ENCODE measurements at places on chromosomes 11 and 22.

DNA sequence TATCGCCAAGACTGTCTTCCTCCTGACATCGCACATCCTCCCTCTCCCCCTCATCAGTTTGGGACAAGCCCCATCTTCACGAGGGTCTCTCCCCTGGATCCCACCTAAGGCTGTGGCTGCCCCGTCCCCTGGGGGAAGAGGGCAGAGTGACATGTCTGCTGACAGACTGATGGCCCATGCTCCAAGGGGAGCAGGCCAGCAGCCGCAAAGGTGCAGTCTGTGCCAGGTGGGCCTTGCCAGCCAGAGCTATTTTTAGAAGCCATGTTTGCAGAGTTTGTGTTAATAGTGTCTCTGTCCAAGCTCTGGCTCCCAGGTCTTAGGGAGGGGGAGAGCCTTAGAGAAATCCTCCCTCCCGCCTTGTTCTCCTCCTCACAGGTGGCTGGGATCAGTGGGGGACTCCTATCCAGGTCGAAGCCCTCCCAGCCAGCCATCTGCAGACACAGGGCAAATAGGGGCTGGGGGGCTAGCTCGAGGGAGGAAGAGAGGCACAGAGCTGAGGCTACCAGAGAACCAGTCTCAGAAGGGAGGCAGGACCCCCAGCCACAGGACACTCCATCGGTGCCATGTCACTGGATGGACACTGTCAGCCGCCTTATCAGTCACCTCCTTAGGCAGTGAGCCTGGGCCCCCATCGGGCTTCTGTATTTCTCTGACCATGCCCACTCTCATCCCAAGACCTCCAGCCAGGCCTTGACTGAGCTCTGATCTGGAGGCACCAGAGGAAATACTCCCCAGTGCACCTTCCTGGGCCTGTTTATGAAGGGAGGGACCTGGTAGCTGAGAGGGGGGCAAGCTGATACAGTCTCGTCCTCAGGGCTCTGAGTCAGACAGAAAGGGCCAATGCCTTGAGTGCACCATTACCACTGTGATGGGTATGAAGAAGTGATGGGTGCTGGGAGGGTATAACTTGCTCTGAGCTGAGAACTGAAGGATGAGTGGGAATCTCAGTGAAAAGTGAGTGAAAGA lies 49.3 kb downstream of the CHRDL2 start:
- DNase-seq = no peak

GRCh38 chr11:5837695-5838094 lies 4.0 kb downstream of the OR52E6 start:
- DNase-seq = no peak

DNA sequence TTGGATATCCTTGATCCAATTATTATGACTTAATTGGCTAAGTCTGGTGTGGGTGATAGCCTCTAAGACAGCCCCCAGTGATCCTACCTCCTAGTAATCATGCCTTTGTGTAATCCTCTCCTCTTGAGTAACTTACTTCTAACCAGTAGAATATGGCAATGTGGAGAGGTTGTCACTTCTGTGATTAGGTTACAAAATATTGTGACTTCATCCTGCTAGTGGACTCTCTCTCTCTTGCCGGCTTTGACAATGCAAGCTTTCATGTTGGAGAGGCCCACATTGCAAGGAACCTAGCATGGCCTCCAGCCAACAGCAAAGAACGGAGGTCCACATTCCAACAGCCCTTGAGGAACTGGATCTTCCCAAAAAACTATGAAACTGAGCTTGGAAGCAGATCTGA lies 19.5 kb downstream of the YPEL4 start:
- DNase-seq = no peak

DNA sequence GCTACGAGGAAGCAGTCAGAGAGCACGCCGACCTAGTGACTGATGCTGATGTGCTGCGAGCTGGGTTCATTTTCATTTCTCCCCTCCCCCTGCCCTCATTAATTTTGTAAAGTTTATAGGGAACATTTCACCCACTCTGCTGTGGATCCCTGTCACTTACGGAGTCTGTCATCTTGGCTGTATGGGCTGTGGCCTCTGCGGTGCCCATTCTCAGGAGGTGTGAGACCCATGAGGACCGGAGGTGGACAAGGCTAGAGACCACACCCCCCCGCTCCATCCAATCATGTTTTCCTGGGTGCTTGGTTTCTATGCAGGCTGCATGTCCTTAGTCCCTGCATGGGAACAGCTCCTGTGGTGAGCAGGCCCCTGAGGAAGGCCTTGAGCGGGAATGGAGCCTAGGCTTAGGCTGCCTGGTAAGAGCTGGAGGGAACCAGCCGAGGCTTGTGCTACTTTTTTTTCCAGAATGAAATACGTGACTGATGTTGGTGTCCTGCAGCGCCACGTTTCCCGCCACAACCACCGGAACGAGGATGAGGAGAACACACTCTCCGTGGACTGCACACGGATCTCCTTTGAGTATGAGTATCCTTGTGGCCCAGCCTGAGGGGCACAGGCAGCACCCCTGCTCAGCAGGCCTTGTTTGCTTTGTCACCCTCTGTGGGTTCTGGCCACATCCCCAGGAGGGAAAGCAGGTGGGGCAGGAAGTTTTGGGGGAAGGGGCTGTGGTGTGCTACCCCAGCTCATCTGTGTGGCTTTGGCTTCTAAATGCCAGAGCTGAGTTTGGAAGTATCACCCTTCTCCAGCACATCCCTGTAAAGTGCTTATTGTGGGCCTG lies 19.1 kb downstream of the CLDN5 start:
- DNase-seq = no peak

GRCh38 chr11:23688835-23689234 lies 808.0 kb upstream of the LUZP2 start:
- no peak for DNase-seq

DNA sequence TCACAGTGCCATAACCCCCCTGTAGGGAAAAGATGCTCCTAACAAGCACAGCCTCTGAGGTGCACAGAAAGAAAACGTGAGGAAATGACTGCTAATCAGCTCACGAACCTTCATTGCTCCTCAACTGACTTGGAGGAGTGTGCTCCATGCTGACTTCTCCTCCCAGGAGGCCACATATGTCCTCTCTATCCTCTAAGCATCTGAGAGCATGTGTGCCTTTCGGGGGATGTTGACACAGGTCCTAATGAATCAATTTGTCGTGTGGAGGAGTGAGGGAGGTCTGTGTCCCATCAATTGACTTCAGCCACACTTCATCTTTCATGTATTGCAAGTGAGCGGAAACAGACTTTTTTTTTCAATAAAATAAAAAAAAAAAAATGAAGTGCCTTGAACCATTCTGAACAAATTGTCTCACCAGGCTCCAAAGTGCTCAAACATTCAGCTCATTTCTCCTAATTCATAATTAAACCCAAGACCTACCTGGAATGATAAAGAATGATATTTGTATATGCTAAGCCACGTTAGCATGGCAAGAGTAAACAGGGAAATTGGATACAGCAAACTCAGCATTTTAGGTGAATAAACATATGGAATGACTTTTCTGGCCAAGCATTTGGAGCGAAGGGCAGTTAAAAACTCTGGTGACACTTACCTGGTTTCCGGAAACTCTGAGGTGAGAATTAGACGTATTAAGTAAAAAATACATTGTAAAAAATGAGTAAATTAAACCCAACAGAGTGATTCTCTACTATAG lies 317.6 kb upstream of the FAT3 start:
- no peak for DNase-seq

- DNase-seq = no peak
Observed at GRCh38 chr22:44554411-44554810, 56.4 kb upstream of the RTL6 start.

GRCh38 chr11:36586543-36586942 lies 7.8 kb upstream of the IFTAP start:
- no peak for DNase-seq

DNA sequence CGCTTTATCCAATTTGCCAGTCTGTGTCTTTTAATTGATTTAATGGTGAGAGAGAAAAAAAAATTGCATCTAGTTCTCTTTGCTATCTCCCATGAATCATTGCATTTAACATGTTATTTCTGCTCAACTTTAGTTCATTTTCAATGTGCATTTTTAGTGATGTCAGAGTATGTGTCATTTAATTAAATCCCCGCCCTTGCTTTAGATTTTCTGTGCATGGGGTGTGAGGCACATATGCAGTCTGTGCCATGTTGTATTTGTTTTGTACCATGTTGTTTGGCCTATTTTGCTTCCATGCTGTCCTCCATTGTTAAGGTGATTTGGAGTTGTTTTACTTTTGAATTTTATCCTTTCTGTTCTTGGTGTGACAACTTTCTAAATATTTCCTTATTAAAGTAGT lies 8.3 kb upstream of the NCR3LG1 start:
- no peak for DNase-seq

- DNase-seq = no peak
Observed at GRCh38 chr22:38713921-38714320, 8.2 kb downstream of the GTPBP1 start.

GRCh38 chr11:43905813-43906241 lies 25.2 kb downstream of the ALKBH3 start:
- DNase-seq = no peak

DNA sequence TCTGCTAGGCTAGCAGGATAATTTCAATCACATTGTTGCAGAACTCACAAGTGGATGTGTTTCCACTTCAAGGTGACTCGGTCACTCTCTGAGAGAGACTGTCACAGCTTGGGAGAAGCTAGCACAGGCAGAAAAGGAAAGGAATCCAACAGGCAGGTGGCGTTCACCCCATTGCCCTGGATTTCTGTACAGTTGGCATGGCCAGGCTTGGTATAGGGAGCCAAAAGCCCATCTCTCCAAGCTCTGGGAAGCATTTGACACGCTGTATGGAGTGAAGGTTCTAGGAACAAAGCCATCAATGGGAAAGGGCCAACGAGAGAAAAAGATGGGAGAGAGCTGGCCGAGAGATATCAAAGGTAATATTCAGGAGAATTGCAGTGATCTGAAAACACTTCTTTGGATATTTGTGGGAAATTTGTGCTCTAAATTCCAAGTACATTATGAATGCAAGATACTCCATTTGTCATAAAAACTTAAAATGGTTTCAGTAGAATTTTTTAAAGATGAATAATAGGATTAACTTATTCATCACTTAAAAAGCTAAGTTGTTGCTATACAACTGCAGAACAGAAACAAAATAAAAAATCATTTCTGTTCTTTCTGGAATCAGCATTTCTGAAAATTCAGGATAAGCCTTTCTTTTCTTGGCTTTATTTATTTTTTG lies 223.5 kb upstream of the NTM start:
- DNase-seq = no peak

- no peak for DNase-seq
Observed at GRCh38 chr11:78742430-78742829, 167.8 kb upstream of the NARS2 start.

GRCh38 chr11:133601641-133602040 lies 69.3 kb upstream of the OPCML start:
- DNase-seq = no peak

- no peak for DNase-seq
Observed at GRCh38 chr11:70680781-70681281, 282.5 kb downstream of the CTTN start.

GRCh38 chr11:113475160-113475761 lies at the start of gene DRD2:
Gene DRD2, minus strand, starts transcription at chr11:113475398. Its CDS starts 50,747 bp downstream, at chr11:113424651.
- peak; percentile 35 for DNase-seq

GRCh38 chr11:75786101-75786736 lies 17.6 kb downstream of the DGAT2 start:
- DNase-seq = no peak

- no peak for DNase-seq
Observed at GRCh38 chr22:42972649-42973535, 42.1 kb downstream of the PACSIN2 start.

DNA sequence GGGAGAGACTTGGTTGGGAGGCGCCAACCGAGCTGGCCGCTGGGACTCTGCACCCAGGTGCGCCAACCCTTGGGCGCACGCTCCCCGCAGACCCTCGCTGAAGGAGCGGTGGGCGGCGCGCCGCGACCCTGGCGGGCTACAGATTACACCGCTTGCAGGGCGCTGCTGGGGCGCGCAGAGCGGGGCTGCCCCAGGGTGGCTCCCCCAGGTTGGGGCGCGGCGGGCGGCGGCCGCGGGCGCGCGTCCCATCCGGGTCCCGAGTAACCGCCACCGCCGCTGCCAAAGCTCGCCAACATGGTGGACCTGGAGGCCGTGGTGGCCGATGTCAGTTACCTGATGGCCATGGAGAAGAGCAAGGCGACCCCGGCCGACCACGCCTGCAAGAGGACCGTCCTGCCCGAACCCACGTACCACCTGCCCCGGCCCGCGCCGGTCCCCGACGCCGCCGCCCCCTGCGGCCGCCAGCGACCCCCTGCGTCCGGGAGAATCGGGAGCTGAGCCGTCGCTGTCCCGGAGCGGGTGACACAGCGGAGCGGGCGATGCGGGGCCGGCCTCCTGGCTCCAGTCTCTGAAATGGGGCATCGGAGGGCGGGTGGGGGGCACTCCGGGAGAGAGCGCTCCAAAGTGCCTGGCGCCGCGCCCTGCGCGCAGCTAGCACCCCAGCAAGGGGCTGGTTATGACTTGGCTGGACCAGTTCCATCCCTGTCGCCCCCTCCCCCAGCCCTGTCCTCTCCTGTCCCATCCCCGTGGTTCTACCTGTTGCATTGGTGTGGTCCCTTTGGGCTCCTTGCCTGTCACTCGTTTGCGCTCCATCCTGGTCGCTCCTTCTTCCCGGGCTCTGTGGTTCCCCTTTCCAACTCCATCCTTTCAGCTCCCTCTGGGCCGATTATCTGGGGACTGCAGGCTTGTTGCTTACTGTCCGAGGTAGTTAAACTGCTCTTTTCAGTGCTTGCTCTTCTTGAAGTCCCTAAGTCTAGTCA lies 143.3 kb upstream of the GRK3 start:
- no peak for DNase-seq

GRCh38 chr22:27972732-27973698 lies 54.0 kb upstream of the PITPNB start:
- no peak for DNase-seq

GRCh38 chr11:17936790-17937189 lies 76.1 kb downstream of the SERGEF start:
- DNase-seq = no peak

- DNase-seq = no peak
Observed at GRCh38 chr11:5197536-5197935, 2.9 kb downstream of the OR51V1 start.

DNA sequence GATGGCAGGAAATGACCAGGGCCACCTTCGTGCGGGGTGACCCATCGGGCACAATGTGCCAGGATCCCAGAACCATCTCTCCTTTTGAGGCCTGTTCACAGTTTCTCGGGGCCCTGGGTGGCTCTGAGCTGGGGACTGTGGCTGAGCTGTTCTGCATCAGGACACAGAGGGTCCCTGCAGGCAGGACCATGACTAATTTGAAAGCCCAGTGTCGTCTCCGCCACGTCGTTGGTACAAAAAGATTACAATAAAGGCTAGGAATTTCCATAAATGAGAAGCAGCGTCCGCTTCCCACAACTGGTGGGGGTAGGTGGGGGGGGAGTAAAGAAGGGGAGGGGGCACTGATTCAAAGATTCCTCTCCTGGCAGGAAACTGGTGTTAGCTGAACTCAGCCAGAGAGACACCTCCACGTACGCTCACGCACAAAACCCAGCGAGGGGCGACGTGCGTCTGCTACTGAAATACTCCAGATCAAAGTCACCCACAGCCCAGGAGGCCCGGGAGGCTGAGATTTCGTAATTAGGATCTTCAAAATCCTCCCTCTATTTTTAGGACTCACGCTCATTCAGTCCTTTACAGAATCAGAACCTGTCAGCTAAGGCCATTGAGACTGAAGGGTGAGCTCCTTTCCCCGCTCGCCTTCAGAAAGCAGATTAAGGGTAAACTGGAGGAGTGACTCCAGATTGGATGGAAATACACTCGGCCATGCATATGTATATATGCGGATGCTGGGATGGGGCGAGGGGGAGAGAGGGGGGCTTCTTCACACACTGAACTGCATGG lies 11.0 kb downstream of the MN1 start:
- DNase-seq = no peak

GRCh38 chr11:78414321-78415051 lies 3.1 kb downstream of the GAB2 start:
- DNase-seq = no peak
